ENCODE measurements at places on chromosomes 3 and 15.

- peak; percentile 95 for DNase-seq
Observed at GRCh38 chr15:72230197-72231065, 559 bp downstream of the PKM start.

- DNase-seq = peak; percentile 79
Observed at GRCh38 chr3:115239717-115240116, 92.6 kb upstream of the ZBTB20 start.

DNA sequence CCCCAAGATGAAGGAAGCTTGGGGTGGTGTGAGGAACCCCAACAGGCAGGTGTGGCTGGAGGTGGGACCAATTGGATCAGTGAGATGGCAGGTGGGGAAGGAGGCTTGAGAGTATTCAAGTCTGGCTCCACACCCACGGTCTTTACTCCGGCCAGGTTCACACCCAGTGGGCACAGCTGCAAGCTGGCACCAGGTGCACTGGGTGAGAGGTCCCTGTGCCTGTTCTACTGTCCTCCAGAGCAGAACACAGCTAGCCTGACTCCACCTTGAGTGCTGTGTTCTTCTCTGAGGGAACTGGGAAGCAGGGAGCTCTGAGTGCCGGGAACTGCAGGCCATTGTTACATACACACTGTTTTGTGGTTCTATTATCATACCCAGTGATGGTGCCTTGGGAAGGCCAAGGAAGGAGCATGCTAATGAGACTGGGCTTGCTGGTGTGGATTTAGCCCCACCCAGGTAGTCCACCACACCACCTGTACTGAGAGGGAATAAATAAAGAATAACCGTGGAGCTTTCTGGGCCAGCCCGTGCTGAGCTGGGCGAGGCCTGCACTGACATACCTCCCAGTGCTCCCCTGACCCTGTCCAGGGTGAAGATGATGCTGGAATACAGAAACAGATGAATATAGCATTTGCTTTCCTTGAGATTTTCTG is 93.4 kb downstream of the ABHD5 start:
- no peak for DNase-seq

DNA sequence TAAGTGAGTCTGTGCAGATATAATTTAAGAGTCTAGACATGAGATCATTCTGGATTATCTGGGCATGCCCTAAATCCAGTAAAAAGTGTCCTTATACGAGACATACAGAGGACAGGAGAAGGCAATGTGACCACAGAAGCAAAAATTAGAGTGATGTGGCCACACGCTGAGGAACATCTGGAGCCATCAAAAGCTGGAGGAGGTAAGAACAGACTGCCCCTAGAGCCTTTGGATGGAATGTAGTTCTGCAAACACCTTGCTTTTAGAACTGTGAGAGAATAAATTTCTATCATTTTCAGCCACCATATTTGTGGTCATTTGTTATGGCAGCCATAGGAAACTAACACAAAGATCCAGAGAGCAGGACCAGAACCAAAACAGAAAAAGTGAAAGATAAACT is 41.0 kb downstream of the CD200 start:
- no peak for DNase-seq

GRCh38 chr3:13235079-13235478 is 161.8 kb upstream of the IQSEC1 start:
- no peak for DNase-seq

DNA sequence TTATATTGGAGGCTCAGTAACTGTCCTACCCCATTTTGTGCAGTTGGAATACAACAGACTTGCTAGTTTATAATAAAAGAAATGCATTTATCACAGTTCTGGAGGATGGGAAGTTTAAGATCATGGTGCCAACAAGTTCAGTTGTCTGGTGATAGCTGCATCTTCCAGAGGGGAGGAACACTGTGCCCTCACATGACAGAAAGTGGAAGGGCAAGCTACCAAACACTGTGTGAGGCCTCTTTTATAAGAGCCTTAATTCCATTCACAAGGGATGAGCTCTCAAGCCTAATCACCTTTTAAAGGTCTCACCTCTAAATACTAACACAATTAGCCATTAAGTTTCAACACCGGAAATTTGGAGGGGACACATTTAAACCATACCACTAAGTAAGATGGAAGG is 1073.9 kb downstream of the PLOD2 start:
- no peak for DNase-seq

DNA sequence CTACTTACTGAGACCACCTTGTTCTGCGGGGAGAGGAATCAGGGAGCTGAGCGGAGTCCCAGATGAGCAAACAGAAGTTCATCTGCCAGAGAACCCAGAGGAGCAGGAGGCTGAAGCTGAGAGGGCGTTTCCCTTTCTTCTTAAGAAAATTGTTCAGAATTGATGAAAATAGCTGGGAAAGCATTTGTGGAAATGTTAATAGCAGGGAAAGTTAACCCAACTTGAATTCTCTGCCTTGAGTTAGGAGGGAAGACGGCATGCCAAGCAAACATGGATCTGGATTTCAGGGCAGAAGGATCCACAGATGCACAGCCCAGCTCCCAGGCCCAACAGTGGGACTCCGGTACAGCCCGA is 23.2 kb downstream of the CRABP1 start:
- DNase-seq = no peak

DNA sequence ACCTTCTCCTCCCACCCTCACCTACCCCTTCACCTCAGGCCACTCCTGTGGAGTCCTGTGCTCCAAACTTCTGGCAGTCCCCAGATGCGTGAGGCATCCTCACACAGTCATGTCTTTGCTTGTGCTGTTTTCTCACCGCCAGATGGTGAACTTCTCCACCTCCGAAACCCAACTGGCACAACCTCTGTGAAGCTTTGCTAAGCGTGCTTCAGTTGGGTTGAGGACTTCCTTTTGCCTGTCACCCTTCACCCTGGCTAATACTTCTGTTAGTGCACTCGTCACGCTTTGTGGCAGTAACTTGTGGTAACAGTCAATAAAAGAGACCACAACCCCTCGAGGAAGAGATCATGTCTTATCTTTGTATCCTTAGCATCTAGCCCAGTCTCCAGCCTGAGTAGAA is 42.0 kb upstream of the SKOR1 start:
- no peak for DNase-seq

- DNase-seq = no peak
Observed at GRCh38 chr3:11287404-11287803, 15.2 kb downstream of the ATG7 start.

GRCh38 chr3:171838218-171838720 is 4.9 kb upstream of the TMEM212 start:
- peak; percentile 61 for DNase-seq

DNA sequence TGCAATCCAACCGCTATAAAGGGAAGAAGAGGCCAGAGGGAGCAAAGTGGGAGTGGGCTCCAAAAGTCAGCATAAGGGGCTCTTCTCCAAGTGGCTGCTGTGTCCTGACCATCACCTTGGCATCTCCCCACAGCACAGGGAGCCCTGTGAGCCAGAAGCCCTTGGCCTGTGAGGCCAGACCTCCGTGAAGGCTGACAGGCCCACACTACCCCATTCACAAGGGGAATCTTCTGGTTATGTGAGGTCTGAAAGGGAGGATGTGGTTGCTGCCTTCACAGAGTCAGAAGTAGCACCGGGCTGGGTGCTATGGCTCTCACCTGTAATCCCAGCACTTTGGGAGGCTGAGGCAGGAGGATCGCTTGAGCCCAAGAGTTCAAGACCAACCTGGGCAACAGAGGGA is 2.6 kb upstream of the ULK3 start:
- DNase-seq = no peak

DNA sequence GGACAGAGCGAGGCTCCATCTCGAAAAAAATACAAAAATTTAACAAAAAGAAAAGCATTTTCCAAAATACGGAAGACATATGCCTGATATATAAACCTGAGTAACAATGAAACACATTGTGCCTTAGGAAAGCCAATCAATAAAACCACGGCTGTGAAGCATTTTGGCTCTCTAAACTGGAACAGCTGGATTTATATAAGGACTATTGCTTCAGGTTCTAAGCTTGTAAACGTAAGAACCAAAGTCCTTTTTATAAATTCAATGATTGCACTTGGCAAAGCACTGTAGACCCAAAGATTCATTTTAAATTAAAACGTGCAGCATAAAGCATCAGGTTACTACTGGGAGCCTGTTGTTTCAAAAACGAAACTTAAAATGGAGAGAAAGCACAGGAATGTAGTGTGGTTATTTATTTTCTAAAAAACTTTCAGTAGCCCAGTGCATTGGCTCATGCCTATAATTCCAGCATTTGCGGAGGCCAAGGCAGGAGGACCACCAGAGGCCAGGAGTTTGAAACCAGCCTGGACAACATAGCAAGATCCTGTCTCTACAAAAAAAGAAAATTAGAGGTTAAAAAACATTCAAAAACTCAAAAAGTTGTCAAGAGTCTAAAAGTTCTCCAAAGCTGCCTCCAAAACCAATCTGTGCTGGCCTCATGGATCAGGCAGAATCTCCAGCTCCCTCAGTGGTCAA is 61.5 kb downstream of the USF3 start:
- DNase-seq = no peak

DNA sequence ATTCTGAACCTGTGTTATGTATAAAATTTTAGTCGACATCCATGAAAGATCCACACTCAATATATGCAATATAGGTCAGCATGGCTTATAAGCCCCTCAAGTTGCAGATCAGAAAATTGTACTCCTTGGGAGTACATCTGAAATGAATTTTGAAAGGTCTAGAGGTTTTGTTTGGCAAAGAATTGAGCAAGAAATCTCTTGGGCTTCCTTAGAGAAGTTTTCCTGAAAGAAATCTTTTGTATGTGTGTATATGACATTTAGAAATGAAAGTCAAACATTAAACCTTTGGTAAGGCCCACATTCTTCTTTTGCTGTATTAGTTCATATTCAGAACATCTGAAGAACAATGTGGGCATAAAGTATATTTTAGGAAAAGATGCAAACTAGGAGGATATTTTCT is 1006.6 kb downstream of the NAALADL2 start:
- no peak for DNase-seq

DNA sequence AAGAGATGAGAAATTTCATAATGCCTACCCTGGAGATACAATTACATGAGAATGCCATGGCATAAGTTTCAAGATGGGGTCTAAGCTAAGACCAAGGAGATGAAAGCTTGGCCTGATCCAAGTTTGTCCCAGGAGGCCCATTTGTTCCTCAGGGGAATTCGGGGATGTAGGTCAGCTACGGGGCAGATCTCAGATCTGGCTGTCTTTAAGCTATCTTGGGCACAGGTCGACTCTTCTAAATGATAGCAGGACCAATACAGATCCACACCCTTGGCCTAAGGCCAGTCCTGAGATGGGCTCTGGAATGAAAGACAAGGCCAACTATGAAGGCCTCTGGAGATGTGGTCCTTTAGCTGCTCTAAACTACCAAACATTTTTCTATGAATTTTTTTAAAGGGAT is 16.6 kb downstream of the ABI3BP start:
- DNase-seq = no peak

DNA sequence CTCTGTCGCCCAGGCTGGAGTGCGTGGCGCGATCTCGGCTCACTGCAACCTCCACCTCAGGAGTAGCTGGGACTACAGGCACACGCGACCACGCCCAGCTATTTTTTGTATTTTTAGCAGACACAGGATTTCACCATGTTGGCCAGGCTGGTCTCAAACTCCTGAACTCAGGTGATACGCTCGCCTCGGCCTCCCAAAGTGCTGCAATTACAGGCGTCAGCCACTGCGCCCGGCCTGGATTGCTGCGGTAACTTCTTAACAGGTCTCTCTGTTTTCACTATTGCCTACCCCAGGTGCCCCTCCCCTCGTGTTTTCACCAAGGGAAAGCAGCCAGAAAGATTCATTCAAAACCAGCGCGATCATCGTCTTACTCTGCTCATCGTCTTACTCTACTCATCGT is 10.5 kb downstream of the ADAMTS7 start:
- no peak for DNase-seq

GRCh38 chr15:28459279-28459678 is 73.5 kb downstream of the GOLGA8G start:
- DNase-seq = no peak

- DNase-seq = no peak
Observed at GRCh38 chr15:77966540-77967234, 110.8 kb downstream of the TBC1D2B start.

- no peak for DNase-seq
Observed at GRCh38 chr3:77244981-77245380, 205.1 kb downstream of the ROBO2 start.

GRCh38 chr3:15889936-15890335 is 92.2 kb upstream of the ANKRD28 start:
- DNase-seq = no peak

DNA sequence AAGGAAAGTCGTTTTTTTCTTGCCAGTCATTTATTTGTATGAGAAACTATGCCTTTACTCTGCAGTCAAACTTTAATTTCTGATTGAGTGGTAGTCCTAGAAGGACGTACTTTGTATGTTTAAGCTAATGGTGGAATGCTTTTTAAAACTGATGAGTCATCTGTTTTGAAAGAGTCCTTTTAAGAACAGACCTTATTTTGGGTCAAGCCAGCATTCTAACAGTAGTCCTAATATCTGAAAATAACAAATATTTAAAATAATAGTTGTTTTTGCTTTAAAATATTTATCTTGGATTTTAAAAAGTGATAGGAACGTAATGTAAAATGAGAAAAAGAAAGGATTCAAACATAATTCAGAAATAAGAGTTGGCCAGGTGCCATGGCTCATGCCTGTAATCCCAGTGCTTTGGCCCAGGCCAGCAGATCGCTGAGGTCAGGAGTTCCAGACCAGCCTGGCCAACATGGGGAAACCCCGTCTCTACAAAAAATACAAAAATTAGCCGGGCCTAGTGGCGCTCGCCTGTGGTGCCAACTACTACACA is 1.3 kb upstream of the LRRC58 start:
- peak; percentile 39 for DNase-seq

DNA sequence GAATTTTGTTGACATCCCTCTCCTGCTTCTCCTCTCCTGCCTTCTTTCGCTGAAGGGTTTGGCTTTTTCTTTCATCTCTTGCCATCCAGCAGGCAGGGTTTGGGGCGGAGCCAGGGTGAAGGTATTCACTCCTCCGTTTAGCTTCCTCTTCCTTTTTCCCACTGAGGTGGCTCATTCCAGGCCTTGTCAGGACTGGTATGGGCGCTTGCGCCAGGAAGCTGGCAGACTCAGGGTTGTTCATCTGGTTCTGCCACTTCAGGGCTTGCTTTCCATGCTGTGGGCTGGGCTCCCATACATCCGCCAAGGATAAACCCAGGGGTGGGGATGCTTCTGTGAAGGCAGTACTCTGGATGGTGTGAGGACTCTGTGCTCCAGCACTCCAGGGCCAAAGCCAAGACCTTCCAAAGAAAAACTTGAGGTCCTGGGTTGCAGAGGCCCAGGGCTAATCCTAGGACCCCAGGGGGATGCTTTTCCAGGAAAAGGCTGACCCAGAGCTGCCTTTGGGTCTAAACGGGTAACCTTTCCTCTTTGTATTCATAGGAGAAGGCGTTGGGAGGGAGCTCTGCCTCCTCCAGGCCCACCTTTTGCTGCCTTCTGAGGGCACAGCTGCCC is 7.7 kb upstream of the AMOTL2 start:
- no peak for DNase-seq

DNA sequence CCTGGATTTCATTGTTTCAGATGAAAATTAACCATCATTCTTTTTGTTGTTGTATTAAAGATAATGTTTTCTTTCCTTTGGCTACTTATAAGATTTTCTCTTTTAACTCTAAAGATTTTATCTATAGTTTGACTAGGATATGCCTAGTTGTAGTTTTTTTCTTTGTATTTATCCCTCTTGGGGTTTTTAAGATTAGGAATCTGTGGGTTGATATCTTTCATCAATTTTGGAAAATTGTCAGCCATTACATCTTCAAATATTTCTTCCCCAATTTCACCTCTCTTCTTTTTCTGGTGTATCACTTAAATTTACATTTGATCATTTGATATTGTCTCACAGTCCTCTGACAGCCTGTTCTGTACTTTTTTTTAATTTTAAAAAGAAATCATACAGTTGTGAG is 32.5 kb upstream of the LIMD1 start:
- DNase-seq = no peak
